NCI-H82 (cell line): ENCODE measurements at places on chromosomes 4 and X.

GRCh38 chr4:185143601-185143969 is 519 bp downstream of the SLC25A4 start:
- DNase-seq = peak; percentile 51

- DNase-seq = no peak
Measured at GRCh38 chr4:158490629-158491028, 31.1 kb upstream of the RXFP1 start.

- no peak for DNase-seq
Measured at GRCh38 chr4:130335417-130336194, 1239.7 kb downstream of the C4orf33 start.

GRCh38 chrX:71910643-71910985 is at the start of gene NHSL2:
Gene NHSL2 (plus strand): TSS chrX:71910845.
- DNase-seq = peak; percentile 87

DNA sequence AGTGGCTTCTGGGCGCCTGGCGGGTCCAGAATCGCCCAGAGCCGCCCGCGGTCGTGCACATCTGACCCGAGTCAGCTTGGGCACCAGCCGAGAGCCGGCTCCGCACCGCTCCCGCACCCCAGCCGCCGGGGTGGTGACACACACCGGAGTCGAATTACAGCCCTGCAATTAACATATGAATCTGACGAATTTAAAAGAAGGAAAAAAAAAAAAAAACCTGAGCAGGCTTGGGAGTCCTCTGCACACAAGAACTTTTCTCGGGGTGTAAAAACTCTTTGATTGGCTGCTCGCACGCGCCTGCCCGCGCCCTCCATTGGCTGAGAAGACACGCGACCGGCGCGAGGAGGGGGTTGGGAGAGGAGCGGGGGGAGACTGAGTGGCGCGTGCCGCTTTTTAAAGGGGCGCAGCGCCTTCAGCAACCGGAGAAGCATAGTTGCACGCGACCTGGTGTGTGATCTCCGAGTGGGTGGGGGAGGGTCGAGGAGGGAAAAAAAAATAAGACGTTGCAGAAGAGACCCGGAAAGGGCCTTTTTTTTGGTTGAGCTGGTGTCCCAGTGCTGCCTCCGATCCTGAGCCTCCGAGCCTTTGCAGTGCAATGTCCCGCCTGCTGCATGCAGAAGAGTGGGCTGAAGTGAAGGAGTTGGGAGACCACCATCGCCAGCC is at the start of gene ATOH1:
Gene ATOH1, plus strand, starts transcription at position 422 of the 663 bp plus-strand sequence. Its CDS starts 174 bp downstream, at position 596.
- peak; percentile 33 for DNase-seq
